Activated naive CD8-positive, alpha-beta T cell treated with anti-CD3 and anti-CD28 coated beads, Interleukin-2, amount 10 ng/mL, durations not matched to agents 7 days and 5 days (primary cell): ENCODE measurements at places on chromosomes 13 and 19. TPM values are rescaled to one million over a fixed set of nuclear protein-coding genes. Genes with fewer than 3 reads are reported as not detected.
A peak's percentile ranks its signal among the peaks of the same experiment; 100 is the strongest.

DNA sequence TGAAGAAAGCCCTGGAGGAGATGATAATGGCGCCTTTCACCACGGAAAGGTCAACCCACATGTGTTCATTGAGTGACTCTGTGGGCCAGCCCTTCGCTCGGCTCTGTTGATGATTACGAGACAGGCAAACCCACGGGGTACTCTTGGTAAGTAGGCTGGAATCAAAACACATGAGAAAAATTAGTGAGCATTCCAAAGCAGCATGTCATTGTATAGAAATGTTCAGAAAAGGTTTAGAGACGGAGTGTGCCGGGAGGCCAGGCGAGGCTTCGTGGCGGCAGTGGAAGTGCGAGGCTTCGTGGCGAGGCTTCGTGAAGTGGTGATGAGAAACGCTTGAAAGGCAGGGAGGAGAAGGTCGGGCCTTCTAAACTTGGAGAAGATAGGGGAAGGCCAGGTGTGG lies 144.3 kb downstream of the ZNF536 start:
- DNase-seq = no peak
- H3K27me3 ChIP-seq = no peaks in the 10 kb centered on the region
- no peaks in the 10 kb centered on the region for H3K36me3 ChIP-seq
- no peaks in the 10 kb centered on the region for H3K4me1 ChIP-seq
- no peak overlapping the region for H3K4me3 ChIP-seq

The MISP3 gene
- total RNA-seq = 1.1 TPM

The ZNF546 gene
- 9.9 TPM for total RNA-seq

- no peaks in the 10 kb centered on the region for H3K36me3 ChIP-seq
- H3K4me3 ChIP-seq = no peak overlapping the region
- no peak for DNase-seq
- peaks cover 14% of the 10 kb centered on the region for H3K27me3 ChIP-seq
- H3K27ac ChIP-seq = no peak overlapping the region
Observed at GRCh38 chr13:77986713-77987112, 68.1 kb upstream of the EDNRB start.

GRCh38 chr13:48731957-48732569 lies 78.3 kb downstream of the CYSLTR2 start:
- no peaks in the 10 kb centered on the region for H3K36me3 ChIP-seq
- H3K27ac ChIP-seq = no peak overlapping the region
- peaks cover 6% of the 10 kb centered on the region for H3K27me3 ChIP-seq
- peak; percentile 66 for DNase-seq
- H3K4me1 ChIP-seq = peaks cover 2% of the 10 kb centered on the region

DNA sequence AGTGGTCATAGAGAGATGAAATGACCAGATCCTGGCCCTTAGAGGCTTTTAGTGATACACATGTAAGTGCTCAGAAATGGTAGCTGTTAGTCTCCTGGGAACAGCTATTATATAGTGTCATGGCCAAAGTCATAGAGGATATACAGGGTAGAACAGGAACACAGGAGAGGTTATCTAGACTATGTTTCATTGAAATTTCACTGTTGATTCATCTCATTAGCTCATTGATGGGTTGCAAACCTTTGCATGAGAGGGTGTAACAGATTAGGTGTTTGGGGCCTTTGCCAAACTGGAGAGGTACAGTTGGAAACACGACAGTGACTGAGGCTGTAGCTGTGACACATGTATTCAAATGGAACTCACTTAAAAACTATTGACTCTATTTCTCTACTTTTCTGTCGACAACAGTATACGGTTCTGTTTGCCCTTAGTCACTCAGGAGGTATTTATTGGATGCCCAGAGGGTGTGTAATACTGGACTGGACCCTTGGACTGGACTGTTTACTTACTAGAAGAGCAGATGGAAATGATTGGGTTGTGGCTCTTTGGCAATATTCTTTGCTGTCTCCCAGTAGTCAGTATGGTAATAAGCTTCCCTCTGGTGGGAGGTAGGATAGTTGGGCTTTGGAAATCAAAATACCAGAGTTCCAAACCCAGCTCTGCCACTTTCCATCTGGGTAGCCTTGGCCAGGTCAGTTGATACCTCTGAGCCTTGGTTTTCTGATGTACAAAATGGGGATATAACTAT lies 29.8 kb downstream of the ARHGAP35 start:
- peaks cover 6% of the 10 kb centered on the region for H3K36me3 ChIP-seq
- H3K27ac ChIP-seq = no peak overlapping the region
- no peak for DNase-seq
- H3K27me3 ChIP-seq = no peaks in the 10 kb centered on the region

The ZNF66 gene
- 15.4 TPM for total RNA-seq

The PLD3 gene
- total RNA-seq = 104 TPM

The PTGER1 gene
- 0.34 TPM for total RNA-seq

GRCh38 chr13:73656863-73657262 lies 477.3 kb downstream of the KLF12 start:
- no peak for DNase-seq
- H3K36me3 ChIP-seq = no peaks in the 10 kb centered on the region
- H3K4me1 ChIP-seq = peaks cover 1% of the 10 kb centered on the region

The MEIOSIN gene
- not detected for total RNA-seq

The ZSWIM9 gene
- 10.2 TPM for total RNA-seq

GRCh38 chr13:100273552-100273951 lies 184.7 kb downstream of the PCCA start:
- no peak for DNase-seq
- H3K27ac ChIP-seq = no peak overlapping the region
- H3K36me3 ChIP-seq = peaks cover 10% of the 10 kb centered on the region
- no peaks in the 10 kb centered on the region for H3K27me3 ChIP-seq

The THAP8 gene
- total RNA-seq = 6.7 TPM

GRCh38 chr13:110280985-110281688 lies 25.8 kb downstream of the COL4A1 start:
- no peak overlapping the region for H3K4me3 ChIP-seq
- DNase-seq = no peak
- peaks cover 1% of the 10 kb centered on the region for H3K4me1 ChIP-seq
- peaks cover 2% of the 10 kb centered on the region for H3K27me3 ChIP-seq
- H3K36me3 ChIP-seq = no peaks in the 10 kb centered on the region

- H3K36me3 ChIP-seq = peaks cover 18% of the 10 kb centered on the region
- H3K27me3 ChIP-seq = no peaks in the 10 kb centered on the region
- H3K4me1 ChIP-seq = peaks cover 35% of the 10 kb centered on the region
- DNase-seq = peak; percentile 92
- H3K27ac ChIP-seq = peak within 1 kb of the TSS; percentile 95
Observed at GRCh38 chr19:15332311-15332996, at the start of gene BRD4. Gene BRD4 (minus strand): TSS chr19:15332539. CDS start chr19:15273099, 59,440 bp downstream.

DNA sequence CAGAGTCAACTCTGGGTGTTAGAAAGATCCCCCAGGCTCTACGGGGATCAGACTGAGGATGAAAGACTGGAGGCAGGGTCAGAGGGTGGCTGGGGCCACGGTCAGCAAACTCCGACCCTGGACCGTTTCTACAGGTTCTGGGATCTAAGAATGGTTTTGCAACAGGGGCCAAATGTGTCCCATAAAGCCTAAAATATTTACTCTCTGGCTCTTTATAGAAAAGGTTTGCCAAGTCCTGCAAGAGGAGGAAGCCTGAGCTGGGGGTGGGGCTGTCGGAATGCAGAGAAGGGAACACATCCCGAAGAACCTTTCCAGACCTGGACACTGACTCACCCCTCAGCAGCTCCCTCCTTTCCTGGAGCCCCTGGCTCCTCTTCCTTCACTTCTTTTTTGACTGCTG lies 20.7 kb downstream of the LIG1 start:
- H3K27me3 ChIP-seq = no peaks in the 10 kb centered on the region
- no peak for DNase-seq
- H3K36me3 ChIP-seq = peaks cover 3% of the 10 kb centered on the region
- H3K4me1 ChIP-seq = no peaks in the 10 kb centered on the region
- no peak overlapping the region for H3K4me3 ChIP-seq
- H3K27ac ChIP-seq = no peak overlapping the region

GRCh38 chr13:109198585-109198984 lies 569.2 kb downstream of the MYO16 start:
- no peak overlapping the region for H3K27ac ChIP-seq
- no peaks in the 10 kb centered on the region for H3K4me1 ChIP-seq
- DNase-seq = no peak
- no peak overlapping the region for H3K4me3 ChIP-seq

The SBK3 gene
- total RNA-seq = not detected

GRCh38 chr13:44096901-44097300 lies 217.2 kb downstream of the LACC1 start:
- no peak for DNase-seq
- peaks cover 5% of the 10 kb centered on the region for H3K27me3 ChIP-seq
- no peak overlapping the region for H3K27ac ChIP-seq
- peaks cover 5% of the 10 kb centered on the region for H3K4me1 ChIP-seq
- peaks cover 2% of the 10 kb centered on the region for H3K36me3 ChIP-seq
- H3K4me3 ChIP-seq = no peak overlapping the region

The FGF22 gene
- total RNA-seq = 1.1 TPM

GRCh38 chr19:49113762-49114629 lies at the start of gene LIN7B:
Gene LIN7B (plus strand): TSS chr19:49114370. CDS start chr19:49114405, 35 bp downstream.
- H3K36me3 ChIP-seq = peaks cover 7% of the 10 kb centered on the region
- peaks cover 15% of the 10 kb centered on the region for H3K4me1 ChIP-seq
- H3K27me3 ChIP-seq = no peaks in the 10 kb centered on the region
- peak within 1 kb of the TSS; percentile 91 for H3K4me3 ChIP-seq
- peak; percentile 96 for DNase-seq
- peak within 1 kb of the TSS; percentile 30 for H3K27ac ChIP-seq

GRCh38 chr19:6211632-6212402 lies 68.0 kb downstream of the MLLT1 start:
- H3K27me3 ChIP-seq = no peaks in the 10 kb centered on the region
- no peaks in the 10 kb centered on the region for H3K36me3 ChIP-seq
- no peaks in the 10 kb centered on the region for H3K4me1 ChIP-seq

The NOVA2 gene
- total RNA-seq = not detected

GRCh38 chr13:44191504-44192171 lies 182.0 kb upstream of the SERP2 start:
- peaks cover 28% of the 10 kb centered on the region for H3K4me1 ChIP-seq
- H3K36me3 ChIP-seq = peaks cover 4% of the 10 kb centered on the region
- peaks cover 17% of the 10 kb centered on the region for H3K27me3 ChIP-seq
- H3K4me3 ChIP-seq = peak overlapping the region; percentile 53

- H3K27me3 ChIP-seq = no peaks in the 10 kb centered on the region
- H3K27ac ChIP-seq = no peak overlapping the region
- H3K36me3 ChIP-seq = peaks cover 3% of the 10 kb centered on the region
- DNase-seq = no peak
- H3K4me3 ChIP-seq = no peak overlapping the region
- H3K4me1 ChIP-seq = peaks cover 3% of the 10 kb centered on the region
Observed at GRCh38 chr13:113013303-113013702, 44.3 kb downstream of the MCF2L start.

- no peak for DNase-seq
- no peak overlapping the region for H3K4me3 ChIP-seq
- no peak overlapping the region for H3K27ac ChIP-seq
- no peaks in the 10 kb centered on the region for H3K36me3 ChIP-seq
- H3K27me3 ChIP-seq = no peaks in the 10 kb centered on the region
- H3K4me1 ChIP-seq = no peaks in the 10 kb centered on the region
Observed at GRCh38 chr13:106033659-106034058, 501.8 kb downstream of the EFNB2 start.

The IGLON5 gene
- not detected for total RNA-seq

- H3K27me3 ChIP-seq = peaks cover 19% of the 10 kb centered on the region
- no peak overlapping the region for H3K27ac ChIP-seq
- H3K4me1 ChIP-seq = peaks cover 14% of the 10 kb centered on the region
- DNase-seq = no peak
- no peak overlapping the region for H3K4me3 ChIP-seq
Observed at GRCh38 chr19:54325194-54325621, 12.2 kb upstream of the LILRA5 start.

DNA sequence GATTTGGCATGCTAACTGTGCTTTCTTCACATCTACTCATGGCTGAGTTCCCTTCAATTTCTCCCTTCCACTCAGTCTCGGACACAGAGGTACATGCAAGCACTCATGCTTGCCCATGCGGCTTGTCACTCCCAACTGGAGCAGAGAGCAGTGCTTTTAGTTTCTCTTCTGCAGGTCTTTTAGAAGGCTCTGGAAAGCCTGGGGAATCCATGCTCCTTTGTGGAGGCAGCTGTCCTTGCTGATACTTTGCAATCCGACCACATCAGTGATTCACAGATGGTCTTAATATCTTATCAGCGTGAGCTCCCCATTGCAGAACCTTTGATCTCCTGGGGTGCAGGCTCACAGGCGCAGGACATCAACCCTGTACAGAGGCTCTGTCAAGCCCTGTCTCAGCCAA lies 203.9 kb downstream of the COL4A1 start:
- no peaks in the 10 kb centered on the region for H3K36me3 ChIP-seq
- no peak overlapping the region for H3K27ac ChIP-seq
- no peaks in the 10 kb centered on the region for H3K4me1 ChIP-seq
- H3K27me3 ChIP-seq = no peaks in the 10 kb centered on the region
- no peak for DNase-seq

The ZNF524 gene
- 25.2 TPM for total RNA-seq

DNA sequence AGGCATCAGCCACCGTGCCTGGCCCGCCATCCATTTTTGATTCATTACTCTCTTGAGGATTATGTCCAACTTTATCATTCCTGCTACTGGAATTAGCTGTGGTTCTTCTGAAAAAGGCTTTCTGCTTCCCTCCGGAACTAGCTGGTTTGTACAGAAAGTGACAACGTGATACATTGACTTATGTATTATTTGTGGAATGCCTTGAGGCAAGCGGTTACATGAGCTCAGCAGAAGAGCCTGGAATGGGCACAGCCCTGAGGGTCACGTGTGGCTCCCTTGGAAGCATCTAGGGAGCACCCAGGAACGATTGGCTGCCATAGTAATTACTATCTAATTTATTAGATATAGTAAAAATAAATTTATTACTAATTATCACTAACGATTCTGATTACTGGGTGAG lies 14.4 kb upstream of the RETN start:
- DNase-seq = no peak
- H3K27me3 ChIP-seq = peaks cover 8% of the 10 kb centered on the region
- H3K4me3 ChIP-seq = no peak overlapping the region
- peak overlapping the region; percentile 6 for H3K27ac ChIP-seq
- H3K4me1 ChIP-seq = peaks cover 32% of the 10 kb centered on the region
- no peaks in the 10 kb centered on the region for H3K36me3 ChIP-seq

- no peak overlapping the region for H3K4me3 ChIP-seq
- peaks cover 3% of the 10 kb centered on the region for H3K36me3 ChIP-seq
- H3K4me1 ChIP-seq = peaks cover 11% of the 10 kb centered on the region
- no peak for DNase-seq
- H3K27me3 ChIP-seq = no peaks in the 10 kb centered on the region
Observed at GRCh38 chr19:13782537-13782936, 8.3 kb downstream of the C19orf53 start.

- H3K27ac ChIP-seq = no peak overlapping the region
- peaks cover 7% of the 10 kb centered on the region for H3K4me1 ChIP-seq
- H3K4me3 ChIP-seq = no peak overlapping the region
- DNase-seq = no peak
Observed at GRCh38 chr13:48210178-48210577, 22.8 kb upstream of the ITM2B start.

The CHMP2A gene
- 99.0 TPM for total RNA-seq

The ZNF471 gene
- 1.5 TPM for total RNA-seq

DNA sequence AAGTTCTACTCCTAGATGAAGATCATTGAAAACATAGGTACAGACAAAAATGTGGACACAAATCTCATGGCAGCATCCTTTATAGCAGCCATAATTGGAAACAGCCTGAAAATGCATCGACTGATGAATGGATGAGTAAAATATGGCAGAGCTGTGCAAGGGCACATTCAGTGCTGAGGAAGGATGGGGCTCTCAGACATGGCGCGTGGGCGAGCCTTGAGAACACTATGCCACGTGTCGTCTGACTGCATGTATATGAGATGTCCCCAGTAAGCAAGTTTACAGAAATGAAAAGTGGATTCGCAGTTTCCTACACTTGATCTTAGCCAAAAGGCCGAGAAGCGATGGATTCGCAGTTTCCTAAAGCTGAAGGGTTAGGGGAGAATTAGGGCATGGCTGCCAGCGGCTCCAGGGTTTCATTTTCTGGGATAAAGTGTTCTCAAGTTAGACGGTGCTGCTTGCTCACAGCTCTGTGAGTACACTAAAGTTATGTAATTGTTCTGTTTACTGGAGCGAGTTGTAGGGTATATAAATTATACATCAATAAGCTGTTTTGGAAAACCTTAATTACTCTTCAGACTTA lies 78.0 kb downstream of the RAB20 start:
- no peaks in the 10 kb centered on the region for H3K36me3 ChIP-seq
- no peaks in the 10 kb centered on the region for H3K4me1 ChIP-seq
- peaks cover 7% of the 10 kb centered on the region for H3K27me3 ChIP-seq
- no peak for DNase-seq
